Placental pericyte (primary cell): ENCODE measurements at places on chromosomes 6 and 20. TPM values are rescaled to one million over a fixed set of nuclear protein-coding genes. Genes with fewer than 3 reads are reported as not detected.

Gene MYCT1
- total RNA-seq: under 0.01 and 3.6 TPM in 2 replicates

Gene WFDC2
- total RNA-seq: not detected in 2 replicates

Gene ERMARD
- total RNA-seq: 18.6 and 20.8 TPM in 2 replicates

Gene AHI1
- total RNA-seq: 24.3 and 27.8 TPM in 2 replicates

Gene CST3
- total RNA-seq: 191 and 236 TPM in 2 replicates

Gene PAX1
- total RNA-seq: not detected in 2 replicates

Gene SOX18
- 0.43 TPM in 1 of 2 replicates, not detected in the other for total RNA-seq

Gene STMND1
- total RNA-seq: not detected in 2 replicates

Gene C6orf132
- total RNA-seq: 0.88 and 2.3 TPM in 2 replicates

Gene TAF11
- total RNA-seq: 15.5 and 20.0 TPM in 2 replicates

Gene BMP6
- 1.4 and 4.6 TPM in 2 replicates for total RNA-seq

Gene SPATS1
- total RNA-seq: 0.14 TPM in 1 of 2 replicates, not detected in the other

Gene FOXS1
- 0.22 and 2.0 TPM in 2 replicates for total RNA-seq

Gene FKBP1C
- 0.44 and 1.0 TPM in 2 replicates for total RNA-seq

Gene OOEP
- total RNA-seq: 0.72 and 0.88 TPM in 2 replicates

Gene MLN
- not detected in 2 replicates for total RNA-seq

Gene LY6G5C
- total RNA-seq: 0.66 and 2.7 TPM in 2 replicates

Gene ACSS1
- 0.72 and 1.3 TPM in 2 replicates for total RNA-seq

Gene MRPL18
- total RNA-seq: 42.2 and 85.6 TPM in 2 replicates

Gene ATP6V1G2
- 0.43 and 1.5 TPM in 2 replicates for total RNA-seq

Gene SNAP91
- total RNA-seq: under 0.01 TPM in 1 of 2 replicates, not detected in the other

Gene DNAH8
- total RNA-seq: 1.5 and 2.4 TPM in 2 replicates

Gene TTK
- 1.5 and 54.8 TPM in 2 replicates for total RNA-seq

Gene OPRL1
- 0.86 and 0.88 TPM in 2 replicates for total RNA-seq

Gene CST7
- not detected in 2 replicates for total RNA-seq

Gene C4A
- 1.7 and 10.3 TPM in 2 replicates for total RNA-seq

Gene PLTP
- 14.6 and 77.5 TPM in 2 replicates for total RNA-seq

Gene TRAPPC3L
- under 0.01 TPM in 1 of 2 replicates, not detected in the other for total RNA-seq

Gene HLA-DPB1
- total RNA-seq: 4.9 TPM in 1 of 2 replicates, not detected in the other

Gene CDH22
- not detected in 2 replicates for total RNA-seq

Gene WFDC5
- not detected in 2 replicates for total RNA-seq

Gene TBC1D32
- total RNA-seq: 19.6 and 22.1 TPM in 2 replicates

Gene COL9A3
- total RNA-seq: 0.43 TPM in 1 of 2 replicates, not detected in the other

Gene C20orf144
- total RNA-seq: 0.14 and 0.22 TPM in 2 replicates

Gene SLC22A2
- total RNA-seq: not detected in 2 replicates

Gene GNRH2
- total RNA-seq: 0.29 TPM in 1 of 2 replicates, not detected in the other
